ENCODE measurements at places on chromosomes 2 and 18.
A peak's percentile ranks its signal among the peaks of the same experiment; 100 is the strongest.

GRCh38 chr2:70078384-70078783 lies 8.9 kb upstream of the PCBP1 start:
- peak; percentile 37 for DNase-seq

DNA sequence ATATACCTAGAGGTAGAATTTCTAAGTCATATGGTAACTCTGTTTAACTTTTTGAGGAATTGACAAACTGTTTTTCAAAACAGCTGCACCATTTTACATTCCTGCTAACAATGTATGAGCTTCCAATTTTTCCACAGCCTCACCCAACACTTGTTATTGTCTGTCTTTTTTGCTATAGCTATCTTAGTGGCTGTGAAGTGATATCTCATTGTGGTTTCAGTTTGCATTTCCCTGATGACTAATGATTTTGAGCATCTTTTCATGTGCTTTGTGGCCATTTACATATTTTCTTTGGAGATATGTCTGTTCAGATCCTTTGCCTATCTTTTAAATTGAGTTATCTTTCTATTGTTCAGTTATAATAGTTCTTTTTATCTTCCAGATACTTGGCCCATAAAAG lies 273.8 kb downstream of the AGPS start:
- no peak for DNase-seq

DNA sequence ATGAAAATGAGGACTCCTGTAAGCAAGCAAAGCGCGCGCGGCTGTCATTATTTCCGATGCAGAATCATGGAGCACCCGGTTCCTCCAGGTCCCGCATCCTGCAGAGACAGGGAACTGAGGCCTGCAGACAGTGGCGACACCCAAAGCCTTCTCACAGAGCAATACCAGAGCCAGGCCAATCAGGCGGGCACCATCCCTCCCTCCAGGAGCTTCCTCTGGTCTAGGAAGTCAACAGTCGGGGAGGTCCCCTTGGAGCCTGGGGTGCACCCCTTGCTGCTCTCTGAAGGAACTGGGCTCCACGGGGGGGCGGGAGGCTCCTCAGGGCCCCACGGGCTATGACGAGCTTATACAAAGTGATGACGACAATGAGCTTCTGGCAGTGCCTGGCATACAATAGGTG lies 60.3 kb upstream of the HPCAL1 start:
- no peak for DNase-seq

GRCh38 chr2:49619804-49620203 lies 465.5 kb upstream of the FSHR start:
- no peak for DNase-seq

DNA sequence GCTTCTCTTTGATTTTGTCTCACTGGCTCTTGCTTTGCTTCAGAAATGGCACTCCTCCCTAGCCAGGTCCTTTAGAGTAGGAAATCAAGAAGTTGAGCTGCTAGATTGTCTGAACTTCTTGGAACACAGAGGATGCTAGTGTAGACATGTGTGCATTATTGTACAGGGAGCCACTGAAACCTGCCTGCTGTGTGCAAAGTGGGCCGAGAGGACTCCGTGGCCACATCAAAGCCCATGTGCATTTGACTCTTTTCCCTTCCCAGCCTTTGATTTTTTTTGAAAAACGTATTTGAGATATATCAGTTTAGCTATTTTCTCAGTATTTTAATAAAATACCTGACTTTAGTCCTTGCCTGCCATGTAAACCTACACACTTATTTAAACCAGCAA lies 83.1 kb downstream of the TMEM247 start:
- no peak for DNase-seq

GRCh38 chr2:229780856-229781773 lies 66.8 kb upstream of the DNER start:
- DNase-seq, result peak; percentile 1

- DNase-seq, result no peak
Observed at GRCh38 chr2:54029721-54030395, 59.1 kb upstream of the PSME4 start.

DNA sequence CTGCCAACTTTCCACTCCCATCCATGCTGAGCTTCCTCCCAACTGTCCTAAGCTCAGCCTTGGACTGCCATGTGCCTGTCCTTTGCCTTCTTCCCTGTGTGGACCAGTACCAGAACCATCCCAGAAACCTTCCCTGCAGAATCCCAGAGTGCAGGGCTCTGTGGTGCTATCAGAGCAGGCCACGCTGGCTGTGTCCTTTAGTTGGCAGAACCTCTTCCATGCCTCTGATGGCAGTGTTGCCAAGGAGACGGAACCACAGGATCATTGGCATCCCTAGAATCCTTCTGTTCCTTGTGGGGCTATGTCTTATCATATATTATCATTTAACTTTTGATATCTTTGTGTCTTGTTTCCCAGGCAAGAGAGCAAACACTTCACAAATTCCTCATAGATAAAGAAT lies 73.0 kb upstream of the NOSTRIN start:
- no peak for DNase-seq
